Activated CD8-positive, alpha-beta memory T cell treated with anti-CD3 and anti-CD28 coated beads for 4 hours (primary cell): ENCODE measurements at places on chromosomes 1 and 21.

- DNase-seq = no peak
These were observed 207.2 kb downstream of the TOMM20 start for GRCh38 chr1:234921266-234922062.

DNA sequence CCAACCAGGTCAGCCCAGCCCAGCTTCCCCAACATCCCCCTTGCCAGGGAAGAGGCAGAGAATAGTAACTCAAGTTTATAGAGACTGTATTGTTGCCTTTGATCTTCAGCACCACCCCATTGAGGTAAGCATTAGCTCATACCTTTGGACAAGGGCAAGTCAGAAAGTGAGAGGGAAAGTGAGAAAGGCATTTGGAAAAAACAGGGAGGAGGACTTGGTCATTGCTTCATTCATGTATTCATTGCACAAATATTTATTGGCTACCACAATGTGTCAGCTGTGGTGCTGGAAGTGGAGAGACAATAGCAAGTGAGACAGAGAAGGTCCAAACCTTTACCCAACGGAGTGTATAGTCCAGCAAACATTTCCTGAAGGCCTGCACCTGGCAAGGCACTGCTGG is 561.2 kb downstream of the KIF26B start:
- DNase-seq = no peak

- DNase-seq = no peak
These were observed 7.5 kb downstream of the DYRK1A start for GRCh38 chr21:37374027-37374426.

- no peak for DNase-seq
These were observed 786.6 kb upstream of the RGS18 start for GRCh38 chr1:191371626-191372025.

GRCh38 chr1:160129966-160130365 is 14.4 kb downstream of the ATP1A2 start:
- DNase-seq = no peak

DNA sequence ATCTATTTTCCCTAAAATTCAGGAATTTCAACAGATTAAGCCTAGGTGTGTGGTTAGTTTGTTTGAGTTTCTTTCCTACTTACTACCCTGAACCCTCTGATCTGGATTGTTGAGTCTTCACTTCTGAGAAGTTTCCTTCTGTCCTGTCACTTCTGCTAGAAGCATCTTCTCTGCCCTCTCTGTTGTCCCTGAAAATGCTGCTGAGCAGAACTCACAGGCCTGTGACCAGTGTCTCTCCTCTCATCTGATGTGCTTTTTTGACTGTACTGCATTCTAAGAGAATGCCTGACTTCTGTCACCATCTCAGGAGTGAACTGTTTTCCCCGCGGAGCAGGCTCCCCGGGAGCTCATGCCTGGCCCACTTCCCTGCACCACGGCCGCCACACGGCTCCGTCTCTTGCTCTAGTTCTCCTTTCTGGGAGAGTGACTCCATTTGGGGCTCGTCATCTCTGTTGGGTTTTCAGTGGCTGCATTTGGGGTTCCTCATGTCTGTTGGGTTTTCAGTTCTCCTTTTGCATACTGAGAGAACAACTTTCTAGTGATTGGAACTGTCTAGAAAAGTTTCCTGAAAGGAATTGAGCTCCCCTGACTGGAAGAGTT is 77.9 kb downstream of the POFUT2 start:
- DNase-seq = no peak

DNA sequence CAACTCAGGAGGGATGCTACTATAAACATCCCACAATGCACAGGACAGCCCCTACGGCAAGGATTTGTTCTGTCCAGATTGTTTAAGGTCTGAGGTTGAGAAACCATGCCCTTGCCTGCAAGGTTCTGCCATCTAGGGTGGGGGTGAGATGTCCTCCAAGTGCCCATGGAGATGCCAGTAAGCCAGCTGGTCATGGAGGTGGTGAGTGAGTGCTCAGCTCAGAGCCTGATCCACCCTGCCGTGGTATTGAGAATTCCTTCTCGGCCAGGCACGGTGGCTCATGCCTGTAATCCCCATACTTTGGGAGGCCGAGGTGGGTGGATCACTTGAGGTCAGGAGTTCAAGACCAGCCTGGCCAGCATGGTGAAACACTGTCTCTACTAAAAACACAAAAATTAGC is 13.3 kb upstream of the CTRC start:
- DNase-seq = no peak

- DNase-seq = no peak
These were observed 120.0 kb upstream of the ZNF644 start for GRCh38 chr1:91141858-91142257.

DNA sequence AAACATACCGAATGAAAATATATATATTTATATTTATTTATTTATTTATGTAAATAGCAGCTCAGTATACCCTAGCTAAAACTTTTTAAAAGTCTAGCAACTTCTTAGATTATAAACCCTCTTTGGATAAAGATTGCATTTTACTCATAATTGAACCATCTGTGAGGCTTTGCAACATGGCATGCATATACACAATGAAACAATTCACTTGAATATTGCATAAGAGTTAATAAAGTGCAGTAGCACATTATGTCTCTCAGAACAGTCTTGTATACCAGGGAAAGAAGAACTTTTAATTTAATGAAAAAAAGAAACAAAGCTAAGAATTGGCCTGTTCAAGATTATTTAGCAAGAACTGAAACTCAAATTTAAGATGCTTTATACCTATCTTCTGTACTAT is 1363.9 kb upstream of the ADGRL2 start:
- DNase-seq = no peak

- no peak for DNase-seq
These were observed 1237.5 kb downstream of the AMY1C start for GRCh38 chr1:104987210-104987609.

GRCh38 chr21:21851657-21852056 is 853.4 kb downstream of the NCAM2 start:
- no peak for DNase-seq

DNA sequence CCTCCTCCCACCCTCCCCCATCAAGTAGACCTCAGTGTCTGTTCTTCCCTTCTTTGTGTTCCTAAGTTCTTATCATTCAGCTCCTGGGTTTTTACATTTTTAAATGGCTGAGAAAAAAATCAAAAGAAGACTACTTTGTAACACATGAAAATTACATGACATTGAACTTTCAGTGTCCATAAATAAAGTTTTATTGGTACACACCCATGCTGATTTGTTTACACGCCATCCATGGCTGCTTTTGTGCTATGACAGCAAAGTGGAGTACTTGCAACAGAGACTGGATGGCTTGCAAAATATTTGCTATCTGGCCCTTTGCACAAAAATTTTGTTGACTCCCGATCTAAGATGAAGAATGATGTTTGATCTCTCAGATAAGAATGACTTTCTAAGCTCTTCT is 171.4 kb downstream of the PRDM2 start:
- no peak for DNase-seq

GRCh38 chr1:44949286-44949685 is 37.1 kb downstream of the EIF2B3 start:
- DNase-seq = no peak

- no peak for DNase-seq
These were observed 6.0 kb upstream of the AGPAT3 start for GRCh38 chr21:43858806-43859648.

DNA sequence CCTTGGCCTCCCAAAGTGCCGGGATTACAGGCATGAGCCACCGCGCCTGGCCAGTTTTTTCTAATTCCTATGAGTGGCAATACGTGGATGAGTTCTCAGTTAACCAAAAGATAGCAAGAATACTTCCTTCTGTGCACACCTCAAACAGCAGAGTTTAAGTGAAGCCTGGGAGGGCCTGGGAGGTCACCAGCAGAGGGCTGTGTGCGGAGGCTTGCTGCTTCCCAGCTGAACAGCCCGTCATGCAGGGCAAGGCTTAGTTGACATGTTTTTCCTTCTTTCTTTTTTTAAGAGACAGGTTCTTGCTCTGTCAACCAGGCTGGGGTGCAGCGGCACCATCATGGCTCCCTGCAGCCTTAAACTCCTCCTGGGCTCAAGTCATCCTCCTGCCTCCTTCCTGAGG is 17.8 kb downstream of the GNG4 start:
- no peak for DNase-seq

DNA sequence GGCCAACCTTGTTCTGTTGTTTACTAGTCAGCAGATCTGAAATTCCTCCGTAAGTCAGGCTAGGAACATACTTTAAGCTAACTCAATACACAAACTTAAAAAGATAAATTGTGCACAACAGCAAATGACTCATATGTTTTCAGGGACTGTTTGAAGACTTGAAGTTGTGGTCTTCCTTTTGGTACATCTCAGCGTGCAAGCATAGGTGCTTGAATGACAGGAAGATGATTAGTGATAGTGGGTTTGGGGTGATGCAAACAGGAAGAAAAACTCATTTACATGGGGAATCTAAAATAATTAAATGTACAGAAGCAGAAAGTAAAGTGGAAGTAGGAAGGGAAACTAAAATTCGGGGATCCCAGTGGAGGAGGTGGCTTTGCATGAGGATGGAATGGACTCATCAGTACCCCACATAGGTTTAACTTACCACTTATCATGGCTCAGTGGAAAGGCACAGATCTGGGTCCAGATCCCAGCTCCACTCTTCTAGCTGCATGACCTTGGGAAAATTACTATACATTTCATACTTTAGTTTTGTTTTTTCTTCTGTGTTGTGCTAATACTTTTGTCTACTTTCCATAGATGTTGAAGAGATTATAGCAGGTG is 122.3 kb downstream of the XCL2 start:
- no peak for DNase-seq

- DNase-seq = no peak
These were observed 143.2 kb downstream of the PBX1 start for GRCh38 chr1:164702216-164702615.
